ENCODE measurements at places on chromosomes 1 and 21.
A peak's percentile ranks its signal among the peaks of the same experiment; 100 is the strongest.

- no peak for DNase-seq
These were observed 16.1 kb downstream of the USP1 start for GRCh38 chr1:62452951-62453350.

DNA sequence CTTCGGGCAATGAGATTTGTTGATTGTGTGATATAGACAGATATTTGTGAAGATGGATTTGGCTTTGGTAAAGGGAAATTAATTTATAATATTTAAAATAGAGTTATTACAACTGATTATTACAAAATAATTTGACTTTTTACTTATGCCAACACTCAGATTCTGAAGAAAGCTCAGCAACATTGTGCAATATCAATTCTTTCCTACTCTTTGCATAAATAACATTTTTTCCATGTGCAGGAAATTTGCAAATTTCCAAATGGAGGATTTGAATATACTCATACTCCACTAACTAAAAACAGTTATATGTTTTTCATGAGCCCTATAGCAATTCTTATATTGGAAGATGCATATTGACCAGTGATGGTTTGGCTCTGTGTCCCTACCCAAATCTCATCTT is 676.4 kb upstream of the ADAMTS5 start:
- DNase-seq = no peak

DNA sequence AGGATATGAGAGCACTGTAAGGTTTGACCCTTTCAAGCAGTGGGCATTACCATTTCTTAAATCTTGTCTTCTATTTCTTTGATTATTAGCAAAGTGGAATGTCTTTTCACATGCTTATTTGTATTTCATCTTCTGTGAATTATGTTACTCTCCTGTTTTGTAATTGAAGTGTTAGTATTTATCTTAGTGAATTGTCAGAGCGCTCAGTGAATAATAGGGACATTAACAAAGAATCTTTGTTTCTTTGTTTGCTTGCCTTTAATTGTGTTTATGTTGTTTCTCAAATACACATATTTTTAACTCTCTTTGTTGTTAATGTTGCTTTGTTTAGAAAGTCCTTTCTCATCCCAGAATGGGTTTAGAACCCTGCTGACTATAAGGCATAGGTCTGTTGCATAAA is 259.3 kb downstream of the RRAGC start:
- no peak for DNase-seq

GRCh38 chr21:36554411-36555157 is 74.7 kb upstream of the CLDN14 start:
- DNase-seq = no peak

DNA sequence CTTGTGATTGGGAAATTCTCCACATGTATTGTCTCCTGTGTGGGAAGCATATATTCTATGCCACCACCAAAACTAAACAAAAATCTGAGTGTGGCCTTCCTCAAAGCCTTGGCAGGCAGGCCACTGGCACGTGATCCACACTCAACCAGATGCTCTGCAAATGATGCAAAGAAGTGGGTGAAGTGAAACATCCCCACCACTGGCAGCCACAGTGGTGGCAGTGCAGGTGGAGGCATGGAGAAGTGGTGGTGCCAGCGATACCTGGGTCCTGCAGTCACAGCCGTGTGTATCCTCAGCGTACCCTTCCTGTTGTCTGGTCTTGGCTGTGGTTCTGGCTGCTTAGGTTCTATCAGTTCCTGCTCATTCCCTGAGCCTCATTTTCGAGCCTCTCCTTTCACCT is 65.2 kb downstream of the PLPPR5 start:
- no peak for DNase-seq

DNA sequence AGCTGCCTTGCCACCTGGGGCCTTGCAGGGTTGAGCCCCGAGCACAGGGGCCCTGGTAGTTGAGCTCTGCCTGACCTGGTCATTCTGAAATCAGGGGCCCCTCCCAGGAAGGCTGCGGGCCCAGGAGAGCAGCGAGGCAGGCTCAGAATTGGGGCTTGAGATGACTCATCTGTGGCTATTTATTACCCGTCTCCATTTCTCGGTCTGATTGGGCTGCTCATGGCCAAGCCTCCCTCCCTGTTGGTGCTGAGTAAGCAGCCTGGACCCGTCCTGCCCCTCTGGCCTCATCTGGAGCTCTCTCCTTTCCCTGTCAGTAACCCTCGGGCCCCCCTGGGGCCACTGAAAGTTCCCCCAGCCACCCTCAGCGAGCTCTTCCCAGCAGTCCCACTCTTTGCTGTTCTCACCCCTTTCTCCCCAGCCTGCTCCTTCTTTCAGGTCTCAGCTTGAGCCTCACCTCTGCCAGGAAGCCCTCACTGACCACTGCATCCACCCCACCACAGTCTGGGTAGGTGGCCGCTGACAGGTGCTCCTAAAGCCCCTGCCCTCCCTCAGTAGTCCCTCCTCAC is 11.0 kb upstream of the TNFRSF8 start:
- DNase-seq = peak; percentile 27

DNA sequence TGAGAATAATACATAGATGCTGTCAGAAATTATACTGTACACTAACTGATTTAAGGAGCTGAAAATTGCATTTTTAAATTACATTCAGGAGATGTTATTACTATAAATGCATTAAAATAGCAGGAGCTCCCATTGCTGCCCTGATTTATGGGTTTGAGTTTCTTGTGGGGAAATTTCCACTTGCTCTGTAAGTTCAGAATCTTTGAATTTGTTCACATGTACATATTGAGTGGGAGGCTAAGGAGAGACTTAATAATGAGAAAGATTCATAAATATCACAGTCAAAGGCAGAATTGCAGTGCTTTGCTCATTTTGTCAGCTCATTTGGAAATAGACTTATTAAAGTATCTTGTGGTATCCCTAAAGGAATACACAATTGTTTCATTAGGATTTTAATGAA is 170.3 kb downstream of the OLFM3 start:
- DNase-seq = no peak

GRCh38 chr1:27058966-27059669 is 46.5 kb upstream of the TENT5B start:
- no peak for DNase-seq

DNA sequence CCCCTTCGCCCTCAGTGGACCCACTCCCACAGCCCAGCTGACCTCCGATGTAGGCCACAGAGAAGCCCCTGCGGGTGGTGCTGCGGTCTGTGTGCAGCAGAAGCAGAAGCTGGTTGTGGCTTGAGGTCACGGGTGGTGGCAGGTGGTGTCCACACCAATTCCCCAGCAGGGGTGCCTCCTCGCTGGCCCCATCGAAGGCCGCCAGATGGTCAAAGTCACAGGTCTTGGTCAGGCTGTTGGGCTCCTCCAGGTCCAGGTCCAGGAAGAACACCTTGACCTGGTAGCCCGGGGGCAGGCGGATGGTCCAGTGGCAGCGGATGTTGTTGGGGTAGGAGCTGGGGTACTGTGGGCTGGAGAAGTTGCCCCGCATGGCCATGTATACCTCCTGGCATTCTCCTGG is 13.1 kb downstream of the CDCP2 start:
- no peak for DNase-seq

GRCh38 chr1:221440658-221441057 is 301.2 kb downstream of the DUSP10 start:
- DNase-seq = peak; percentile 76

DNA sequence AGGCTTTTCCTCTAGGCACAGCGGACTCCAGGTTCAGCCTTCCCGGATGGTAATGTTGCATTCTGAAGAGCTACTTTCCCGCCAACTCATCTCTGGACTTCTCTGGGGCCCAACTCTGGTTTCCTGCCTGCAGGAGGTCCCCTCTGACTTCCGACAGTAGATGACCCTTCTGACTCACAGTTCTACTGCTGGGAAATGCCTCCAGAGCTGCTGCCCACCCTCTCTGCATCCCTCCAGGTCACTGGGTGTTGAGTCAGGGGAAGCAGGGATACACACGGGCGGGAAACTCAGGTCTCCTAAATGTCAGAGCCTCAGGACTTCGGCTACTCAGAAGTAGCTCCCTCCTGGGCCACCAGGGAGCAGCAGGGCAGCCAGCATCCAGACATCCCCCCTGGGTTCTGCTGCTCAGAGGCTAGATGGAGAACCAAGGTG is 2.1 kb upstream of the KIF21B start:
- no peak for DNase-seq

- no peak for DNase-seq
These were observed 8.9 kb upstream of the DYRK1A start for GRCh38 chr21:37357691-37358090.

GRCh38 chr21:45283611-45284455 is 3.9 kb downstream of the POFUT2 start:
- no peak for DNase-seq

DNA sequence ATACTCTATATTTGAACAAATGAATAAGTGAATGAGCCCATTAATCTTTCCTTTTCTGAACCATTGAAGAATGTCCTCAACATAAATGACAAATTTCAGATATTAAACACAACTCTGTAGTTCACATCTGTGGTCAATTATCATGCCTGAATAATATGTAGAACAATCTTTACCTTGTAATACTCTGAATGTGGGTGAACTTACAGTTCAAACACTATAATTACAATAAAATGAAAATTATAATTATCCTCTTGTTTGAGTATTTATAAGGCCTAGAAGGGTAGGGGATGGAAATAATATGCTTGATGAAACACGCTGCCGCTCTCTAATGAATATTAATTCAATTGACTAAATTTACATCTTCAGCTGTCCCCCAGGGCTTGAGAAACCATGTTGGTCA is 8.7 kb upstream of the SFPQ start:
- no peak for DNase-seq

DNA sequence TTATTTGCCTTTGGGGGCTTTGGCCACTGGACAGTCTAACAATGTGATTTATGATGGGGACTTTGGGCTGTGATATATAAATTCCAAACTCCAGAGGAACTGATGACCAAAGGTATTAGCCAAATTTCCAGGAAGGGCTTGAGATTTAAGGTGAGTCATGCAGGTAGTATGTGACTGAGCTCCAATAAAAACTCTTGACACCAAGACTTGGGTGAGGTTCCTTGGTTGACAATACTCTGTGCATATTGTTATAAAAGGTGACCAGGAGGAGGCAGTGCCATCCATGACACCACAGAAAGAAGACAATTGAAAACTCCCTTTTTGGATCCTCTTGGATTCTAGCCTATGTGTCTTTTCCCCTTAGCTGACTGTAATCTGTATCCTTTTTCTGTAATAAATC is 392.7 kb upstream of the LRRC7 start:
- DNase-seq = no peak

DNA sequence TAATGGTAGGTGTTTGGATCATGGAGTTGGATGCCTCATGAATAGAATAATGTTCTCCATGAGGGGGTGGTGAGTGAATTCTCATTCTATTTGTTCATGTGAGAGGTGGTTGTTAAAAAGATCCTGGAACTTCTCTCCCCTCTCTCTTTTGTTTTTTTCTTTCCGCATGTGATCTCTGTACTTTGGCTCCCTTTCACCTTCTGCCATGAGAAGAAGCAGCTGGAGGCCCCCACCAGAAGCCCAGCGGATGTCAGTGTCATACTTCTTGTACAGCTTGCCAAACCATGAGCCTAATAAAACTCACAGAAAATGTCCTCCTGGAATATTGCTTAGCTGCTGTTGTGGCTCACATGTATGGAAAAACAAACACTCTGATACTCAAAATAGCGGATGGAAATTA is 1212.3 kb upstream of the NCAM2 start:
- no peak for DNase-seq

- DNase-seq = no peak
These were observed 244.6 kb upstream of the MAP1LC3C start for GRCh38 chr1:242243472-242243871.

DNA sequence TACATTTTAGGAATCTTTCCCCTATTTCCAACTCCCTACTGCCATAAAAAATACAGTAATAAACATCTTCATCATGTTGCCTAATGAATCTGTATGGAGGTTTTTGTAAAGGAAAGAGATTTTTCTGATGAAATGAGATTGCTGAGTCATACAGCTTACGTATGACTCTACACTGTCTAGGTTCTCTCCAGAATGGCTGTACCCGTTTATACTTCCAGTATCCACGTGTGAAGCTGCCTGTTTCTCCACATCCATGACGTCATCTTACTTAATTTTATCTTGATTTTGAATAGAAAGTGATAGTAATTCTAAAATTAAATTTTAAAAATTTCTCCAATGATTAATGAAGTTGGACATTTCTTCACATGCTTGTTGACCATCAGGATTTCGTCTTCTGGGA is 103.7 kb downstream of the COQ8A start:
- DNase-seq = peak; percentile 13

- no peak for DNase-seq
These were observed 326.8 kb downstream of the PTPRU start for GRCh38 chr1:29563092-29563491.

DNA sequence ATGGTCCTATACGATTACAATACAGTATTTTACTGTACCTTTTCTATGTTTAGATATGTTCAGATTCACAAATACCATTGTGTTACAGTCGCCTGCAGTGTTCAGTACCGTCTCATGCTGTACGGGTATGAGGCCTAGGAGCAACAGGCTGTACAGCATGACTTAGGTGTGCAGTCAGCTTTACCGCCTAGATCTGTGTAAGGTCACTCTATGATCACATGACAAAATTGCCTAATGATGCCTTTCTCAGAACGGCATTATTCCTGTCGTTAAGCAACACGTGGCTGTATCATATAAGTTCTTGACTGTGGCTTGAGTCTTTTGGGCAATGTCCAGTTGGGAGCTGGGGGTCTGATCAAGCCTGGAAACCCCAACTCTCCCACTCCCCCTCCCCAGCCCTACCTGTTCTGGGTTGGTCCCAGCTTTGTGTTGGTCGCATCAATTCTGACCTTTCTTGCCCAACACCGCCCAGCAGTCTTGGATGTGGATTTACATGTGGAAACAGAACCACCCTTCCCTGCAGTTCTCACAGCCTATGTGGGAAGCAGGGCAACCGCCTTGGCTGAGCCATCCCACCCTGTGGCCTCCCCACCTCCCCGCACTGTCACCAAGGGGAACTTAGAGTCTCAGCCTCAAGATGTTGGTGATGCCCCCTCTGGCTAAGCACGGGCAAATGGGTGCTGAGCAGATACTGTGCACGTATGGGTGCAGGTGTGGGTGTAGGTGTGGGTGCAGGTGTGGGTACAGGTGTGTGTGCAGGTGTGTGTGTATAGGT is 80.2 kb upstream of the ACTL8 start:
- DNase-seq = no peak

- no peak for DNase-seq
These were observed 172.7 kb upstream of the FGGY start for GRCh38 chr1:59124166-59124565.

DNA sequence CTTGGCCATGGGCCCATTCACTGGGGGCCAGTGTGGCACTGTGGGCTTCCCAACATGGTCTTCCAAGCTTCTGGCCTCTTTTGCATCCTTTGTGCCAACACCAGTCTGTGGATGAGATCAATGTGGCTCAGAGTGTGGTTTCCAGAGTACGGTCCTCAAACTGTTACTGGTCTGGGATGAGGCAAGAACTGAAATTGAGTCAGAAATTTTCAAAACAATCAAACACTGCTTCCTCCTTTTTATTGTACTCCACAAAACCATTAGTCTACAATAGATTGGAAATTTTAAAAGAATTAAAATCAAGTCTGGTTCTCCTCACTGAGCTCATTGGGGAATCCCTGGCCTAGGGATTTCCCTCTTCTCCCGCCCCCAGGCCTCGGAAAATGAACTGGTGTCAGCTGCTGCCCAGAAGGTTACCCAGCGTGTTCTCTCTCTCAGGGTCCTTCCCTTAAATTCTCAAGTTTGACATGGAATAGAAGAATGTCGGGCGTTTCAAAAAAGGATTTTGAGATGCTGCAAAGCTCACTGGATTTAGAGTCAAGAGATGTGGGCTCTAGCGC is 222.0 kb downstream of the SDCCAG8 start:
- DNase-seq = no peak
